ENCODE measurements at places on chromosomes 12 and 14.
A peak's percentile ranks its signal among the peaks of the same experiment; 100 is the strongest.

- no peak for DNase-seq
Measured at GRCh38 chr12:100858656-100859055, 64.1 kb downstream of the ANO4 start.

- DNase-seq = no peak
Measured at GRCh38 chr14:90427848-90428426, 31.1 kb downstream of the CALM1 start.

- DNase-seq = no peak
Measured at GRCh38 chr14:102591372-102591943, 991 bp upstream of the RCOR1 start.

DNA sequence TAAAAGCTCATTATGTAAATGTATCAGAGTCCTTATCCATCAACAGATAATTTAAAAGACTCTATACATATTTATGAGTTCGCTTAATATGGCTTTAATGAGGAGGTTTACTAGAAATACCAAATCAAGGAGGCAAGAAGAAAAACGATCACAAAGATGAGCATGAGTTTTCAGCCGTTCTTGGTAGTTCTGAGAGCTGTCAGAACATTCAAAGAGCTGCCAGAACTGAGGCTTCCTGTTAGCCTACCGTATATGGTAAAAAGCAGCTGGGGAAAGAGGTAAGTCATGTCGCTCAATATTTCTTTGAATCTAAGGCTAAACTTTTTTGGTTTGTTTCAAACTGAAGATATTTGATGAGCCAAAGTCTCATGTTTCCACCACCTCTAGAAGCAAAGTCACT lies 115.3 kb upstream of the PLXNC1 start:
- DNase-seq = no peak

DNA sequence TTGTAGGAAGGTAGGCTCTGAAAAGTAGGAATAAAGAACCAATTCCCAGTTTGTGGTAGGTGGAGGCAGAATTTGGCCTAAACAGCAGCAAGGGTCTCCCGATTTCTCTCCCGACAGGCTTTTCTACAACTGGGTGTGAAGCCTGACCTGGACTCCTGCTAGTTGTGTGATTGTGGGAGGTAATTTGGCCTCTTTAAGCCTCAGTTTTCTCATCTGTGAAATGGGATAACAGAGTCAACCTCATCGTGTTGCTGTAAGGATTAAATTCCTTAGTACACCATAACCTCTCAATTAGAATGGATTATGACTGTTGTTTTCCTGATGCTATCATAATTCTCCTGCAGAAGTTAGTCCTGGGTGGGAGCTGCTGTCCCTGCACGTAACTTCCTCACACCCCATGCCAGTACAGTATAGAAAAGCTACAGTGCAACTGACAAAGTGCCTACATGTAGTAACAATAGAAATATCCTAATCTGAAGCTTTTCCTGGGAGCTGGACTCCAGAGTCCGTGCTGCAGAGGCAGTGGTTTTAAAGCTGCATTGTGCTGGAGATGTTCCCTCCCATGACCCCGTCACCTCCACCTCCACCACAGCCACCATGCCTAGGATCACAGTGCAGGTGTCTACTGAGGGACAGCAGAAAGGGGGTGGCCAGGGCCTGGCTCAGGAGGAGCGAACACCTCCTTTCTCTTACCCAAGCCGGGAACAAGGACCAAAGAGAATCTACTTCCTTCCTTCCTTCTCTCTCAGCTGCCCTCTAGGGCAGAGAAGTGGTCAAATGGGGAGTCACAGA lies 76.5 kb downstream of the FBXL14 start:
- no peak for DNase-seq

DNA sequence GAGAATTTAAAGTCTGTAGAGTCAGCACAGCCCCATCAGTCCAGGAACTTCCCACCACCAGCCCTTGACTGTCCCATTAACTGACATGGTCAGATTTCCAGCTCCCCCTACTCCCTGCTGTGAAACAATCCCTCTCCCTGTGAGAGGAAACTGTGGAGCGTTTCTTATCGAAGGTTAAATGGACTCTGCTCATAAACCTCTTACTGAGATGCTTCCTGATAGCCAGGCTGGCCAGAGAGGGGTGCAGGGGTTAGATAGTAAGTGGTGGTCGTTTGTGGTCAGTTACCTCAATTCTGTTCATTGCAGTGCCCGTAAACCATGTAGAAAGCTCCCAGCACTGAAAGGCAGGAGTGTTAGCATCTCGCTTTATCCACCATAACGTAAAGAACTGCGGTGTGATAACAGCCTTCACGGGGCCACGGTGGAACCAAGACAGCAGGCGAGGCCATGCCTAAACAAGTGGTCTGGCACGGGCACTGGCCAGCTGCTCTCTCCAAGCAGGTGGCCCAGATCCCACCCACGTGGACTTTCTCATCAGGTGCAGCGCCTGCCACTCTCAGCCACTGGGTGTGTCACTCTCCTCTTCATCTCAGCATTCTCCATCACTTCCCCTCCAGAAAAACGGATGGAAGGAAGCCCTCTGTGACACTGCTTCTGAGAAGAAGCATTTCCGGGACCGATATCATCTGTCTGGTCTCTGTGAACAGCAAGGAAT lies 102.2 kb downstream of the FBXL14 start:
- no peak for DNase-seq

- DNase-seq = no peak
Measured at GRCh38 chr14:67423424-67423823, 11.5 kb upstream of the PLEK2 start.

DNA sequence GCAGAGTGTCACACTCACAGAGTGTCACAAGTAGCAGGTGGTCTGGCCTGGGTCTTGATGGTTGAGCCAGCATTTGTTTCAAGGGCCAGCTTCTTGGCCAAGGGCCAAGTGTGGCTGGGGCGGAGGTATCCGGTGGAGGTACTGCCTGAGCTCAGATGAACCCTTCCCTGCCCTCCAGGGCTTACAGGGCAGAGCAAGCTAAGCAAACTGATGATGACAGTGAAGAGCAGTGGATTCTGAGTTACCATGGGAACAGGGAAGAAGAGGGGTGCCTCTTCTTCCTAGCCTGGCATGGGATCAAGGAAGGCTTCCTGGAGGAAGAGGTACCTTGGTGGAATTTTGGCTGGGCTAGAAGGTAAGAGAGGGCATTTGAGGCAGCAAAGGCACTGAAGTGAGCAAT lies 35.7 kb downstream of the MVK start:
- DNase-seq = no peak

GRCh38 chr12:94267921-94268471 lies 119.6 kb downstream of the PLXNC1 start:
- DNase-seq = no peak

- no peak for DNase-seq
Measured at GRCh38 chr12:131867891-131868675, 26.3 kb upstream of the ULK1 start.

- DNase-seq = no peak
Measured at GRCh38 chr12:51390891-51391282, 319 bp downstream of the GALNT6 start.

GRCh38 chr12:2613326-2614073 lies 181.3 kb upstream of the FKBP4 start:
- DNase-seq = no peak

- no peak for DNase-seq
Measured at GRCh38 chr12:96249196-96250118, 55.3 kb downstream of the ELK3 start.

DNA sequence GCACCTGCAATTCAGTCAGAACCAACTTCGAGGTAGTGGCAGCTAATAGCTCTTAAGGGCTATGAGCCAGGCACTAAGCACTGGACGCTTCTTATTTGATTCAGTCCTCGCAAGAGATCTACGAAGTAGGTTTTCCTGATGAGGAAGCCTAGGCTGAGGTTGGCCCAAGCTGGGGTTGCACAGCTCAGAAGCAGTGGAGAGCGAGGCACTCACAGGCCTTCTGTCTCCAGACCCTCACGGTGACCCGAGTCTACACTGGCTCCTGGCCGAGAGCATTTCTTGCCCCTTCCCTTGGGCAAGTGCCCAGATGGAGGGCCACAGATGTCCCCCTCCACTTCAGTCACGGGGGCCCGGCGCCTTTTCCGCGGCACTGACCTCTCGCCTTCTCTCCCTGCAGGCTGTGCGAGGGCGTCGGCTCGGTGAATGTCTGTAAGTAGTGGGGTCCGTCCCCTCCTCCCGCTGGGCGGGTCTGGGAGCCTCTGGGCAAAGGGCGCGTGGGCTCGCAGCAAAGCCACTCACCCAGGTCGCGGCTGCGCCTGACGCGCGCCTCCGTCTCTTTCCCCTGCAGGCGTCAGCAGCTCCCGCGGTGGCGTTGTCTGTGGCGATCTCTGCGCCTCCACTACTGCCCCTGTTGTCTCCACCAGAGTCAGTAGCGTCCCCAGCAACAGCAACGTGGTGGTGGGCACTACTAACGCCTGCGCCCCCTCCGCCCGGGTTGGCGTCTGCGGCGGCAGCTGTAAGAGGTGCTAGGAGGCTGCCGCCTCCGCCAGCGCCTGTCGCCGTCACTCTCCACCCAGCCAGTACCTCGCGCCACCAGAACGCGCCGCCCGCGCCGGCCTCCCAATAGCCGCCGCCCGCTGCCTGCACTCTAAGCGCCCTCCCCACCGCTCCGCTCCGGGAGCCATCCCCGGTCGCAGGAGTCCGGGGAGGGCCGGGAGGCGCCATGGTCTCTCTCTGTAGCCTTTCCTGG lies 13.1 kb downstream of the KRT83 start:
- no peak for DNase-seq

DNA sequence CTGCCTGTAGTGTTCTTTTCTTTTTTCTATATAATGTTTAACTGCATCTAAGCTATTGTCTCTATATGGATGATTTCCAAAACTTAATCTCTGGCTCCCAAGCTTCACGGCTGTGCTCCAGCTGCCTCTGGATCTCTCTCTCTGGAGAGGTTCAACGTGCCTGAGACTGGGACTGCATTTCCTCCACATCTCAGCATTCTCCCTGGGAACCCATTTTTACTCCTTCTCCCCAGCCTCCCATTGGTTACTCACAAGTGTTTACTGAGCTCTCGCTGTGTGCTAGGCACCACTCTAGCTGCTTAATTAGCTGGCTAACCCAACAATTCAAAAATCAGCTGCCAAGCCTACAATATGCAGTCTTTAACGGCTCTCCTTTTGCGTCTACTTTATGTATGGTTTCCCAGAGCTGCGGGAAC lies 34.7 kb downstream of the FBXL14 start:
- DNase-seq = no peak

DNA sequence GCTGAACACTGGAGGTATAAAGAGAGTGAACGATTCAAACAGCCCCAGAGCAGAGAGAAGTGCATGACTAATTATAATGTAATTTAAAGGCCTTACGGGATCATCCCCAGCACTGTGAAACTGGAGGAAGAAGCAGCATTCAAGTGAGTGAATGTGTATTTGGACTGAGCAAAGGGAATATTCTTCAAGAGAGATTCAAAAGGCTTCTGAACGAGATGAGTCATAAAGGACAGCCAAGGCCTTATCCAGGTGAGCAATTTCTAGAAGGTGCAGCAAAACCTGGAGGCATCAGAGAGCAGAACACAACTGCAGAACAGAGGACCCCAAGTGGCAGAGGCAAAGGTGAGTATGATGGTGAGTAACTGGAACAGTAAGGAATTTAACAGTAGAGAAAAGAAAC lies 127.2 kb downstream of the BCAT1 start:
- DNase-seq = no peak

GRCh38 chr12:57087010-57087690 lies 1.8 kb upstream of the NAB2 start:
- peak; percentile 97 for DNase-seq

DNA sequence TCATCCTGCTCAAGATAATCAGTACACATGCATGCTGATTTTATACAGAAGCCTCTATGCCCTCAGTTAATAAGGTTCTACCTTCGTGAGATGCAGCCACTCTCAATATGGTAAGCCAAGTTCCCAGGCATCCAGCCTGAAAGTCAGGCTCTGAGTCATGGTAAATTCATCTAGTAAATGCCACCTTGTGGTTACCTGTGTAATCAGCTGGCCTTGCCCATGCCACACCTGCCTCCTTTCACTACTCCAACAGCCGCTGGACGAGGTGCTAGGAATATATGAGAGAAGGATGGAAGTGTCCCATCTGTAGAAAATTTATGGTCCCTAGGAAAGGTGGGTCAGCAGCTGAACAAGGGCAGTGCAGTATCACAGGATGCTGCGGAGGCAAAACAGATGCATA lies 207.3 kb downstream of the SSPN start:
- no peak for DNase-seq

DNA sequence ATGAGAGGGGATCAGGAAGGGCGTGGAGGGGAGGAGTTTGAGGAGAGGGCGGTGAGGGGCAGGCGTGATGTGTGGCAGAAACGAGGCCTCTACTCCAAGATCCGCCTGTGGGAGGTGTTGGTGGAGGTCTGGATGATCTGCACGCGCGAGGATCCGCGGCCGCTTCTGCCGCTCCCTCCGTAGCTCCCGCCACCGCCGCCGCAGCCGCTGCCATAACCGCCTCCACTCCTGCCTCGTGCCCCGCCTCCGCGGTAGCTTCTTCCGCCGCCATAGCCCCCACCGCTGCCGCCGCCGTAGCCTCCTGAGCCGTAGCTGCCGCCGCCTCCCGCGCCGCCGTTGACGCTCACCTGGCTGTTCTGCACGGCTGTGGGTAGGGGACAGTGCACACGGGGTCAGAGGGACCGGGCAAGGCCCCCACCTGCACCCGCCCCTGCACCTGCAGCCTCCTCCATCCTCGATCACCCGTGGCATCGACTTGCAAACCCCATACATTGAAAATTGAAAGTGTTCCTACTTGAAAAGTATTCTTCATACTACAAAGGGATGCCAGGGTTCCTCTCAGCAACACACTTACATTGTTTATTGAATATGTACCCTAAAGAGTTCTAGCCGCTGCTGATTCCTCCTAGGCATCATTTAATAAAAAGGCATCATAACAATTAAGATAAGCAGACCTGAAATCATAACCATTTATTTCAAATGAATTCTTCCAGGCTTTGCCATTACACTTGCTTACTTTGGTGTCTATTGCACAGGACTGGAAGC lies 11.1 kb upstream of the KRT1 start:
- peak; percentile 37 for DNase-seq

DNA sequence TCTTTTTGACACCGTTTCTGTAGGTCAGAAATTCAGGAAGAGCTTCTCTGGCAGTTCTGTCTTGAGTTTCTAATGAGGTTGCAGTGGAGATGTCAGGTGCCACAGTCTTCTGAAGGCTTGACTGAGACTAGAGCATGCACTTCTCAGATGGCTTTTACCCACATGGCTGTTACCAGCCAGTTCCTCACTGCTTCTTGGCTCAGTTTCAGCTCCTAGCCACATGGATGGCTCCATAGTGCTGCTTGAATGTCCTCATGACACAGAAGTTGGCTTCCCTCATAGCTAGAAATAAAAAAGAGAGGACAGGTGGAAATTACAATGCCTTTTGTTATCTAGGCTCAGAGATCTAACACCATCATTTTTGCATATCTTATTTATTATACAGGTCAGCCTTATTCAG lies 38.1 kb upstream of the SLC2A13 start:
- no peak for DNase-seq

- no peak for DNase-seq
Measured at GRCh38 chr12:1448336-1448735, 146.0 kb downstream of the FBXL14 start.

GRCh38 chr12:63353559-63353958 lies 202.6 kb upstream of the AVPR1A start:
- DNase-seq = no peak

DNA sequence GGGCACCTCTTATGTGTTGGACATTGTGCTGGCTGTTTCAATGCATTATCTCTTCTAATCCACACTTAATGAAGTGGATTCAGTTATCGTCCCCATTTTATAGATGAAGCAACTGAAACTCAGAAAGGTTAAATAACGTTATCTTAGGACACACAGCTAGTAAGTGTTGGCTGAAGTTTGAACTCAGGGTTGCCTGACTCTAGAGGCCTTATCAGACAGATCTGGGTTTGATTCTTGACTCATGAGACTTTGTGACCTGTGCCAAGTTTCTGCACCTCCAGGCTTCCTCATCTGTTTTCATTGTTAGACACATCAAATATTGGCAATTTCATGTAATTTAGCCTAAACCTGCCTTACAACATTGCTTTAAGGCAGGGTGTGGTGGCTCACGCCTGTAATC lies 18.2 kb upstream of the IRF2BPL start:
- no peak for DNase-seq

Measured in stimulated activated CD4-positive, alpha-beta T cell treated with anti-CD3 and anti-CD28 coated beads, TNF-alpha, amount 100 ng/mL, for 4 hours (primary cell).